NCI-H1048 (cell line): ENCODE measurements at places on chromosomes 3 and 15.

DNA sequence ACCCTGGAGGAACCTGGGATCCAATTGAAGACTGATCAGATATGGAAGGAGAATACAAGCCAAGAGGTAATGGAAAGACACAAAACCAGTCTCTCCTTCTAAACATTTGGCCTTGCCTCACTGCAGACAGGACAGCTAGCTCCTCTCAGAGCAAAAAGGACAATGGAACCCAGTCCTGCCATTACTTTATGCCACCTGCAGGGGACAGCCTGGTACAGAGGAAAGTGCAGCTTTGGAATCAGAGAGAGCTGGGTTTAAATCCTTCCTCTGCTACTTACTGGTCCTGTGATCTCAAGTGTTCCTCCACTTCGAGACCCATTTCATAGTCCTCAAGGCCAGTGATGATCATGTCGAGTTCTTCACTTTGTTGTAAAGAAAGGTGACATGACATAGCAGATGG, 159.4 kb upstream of the SMAD3 start:
- DNase-seq = no peak

DNA sequence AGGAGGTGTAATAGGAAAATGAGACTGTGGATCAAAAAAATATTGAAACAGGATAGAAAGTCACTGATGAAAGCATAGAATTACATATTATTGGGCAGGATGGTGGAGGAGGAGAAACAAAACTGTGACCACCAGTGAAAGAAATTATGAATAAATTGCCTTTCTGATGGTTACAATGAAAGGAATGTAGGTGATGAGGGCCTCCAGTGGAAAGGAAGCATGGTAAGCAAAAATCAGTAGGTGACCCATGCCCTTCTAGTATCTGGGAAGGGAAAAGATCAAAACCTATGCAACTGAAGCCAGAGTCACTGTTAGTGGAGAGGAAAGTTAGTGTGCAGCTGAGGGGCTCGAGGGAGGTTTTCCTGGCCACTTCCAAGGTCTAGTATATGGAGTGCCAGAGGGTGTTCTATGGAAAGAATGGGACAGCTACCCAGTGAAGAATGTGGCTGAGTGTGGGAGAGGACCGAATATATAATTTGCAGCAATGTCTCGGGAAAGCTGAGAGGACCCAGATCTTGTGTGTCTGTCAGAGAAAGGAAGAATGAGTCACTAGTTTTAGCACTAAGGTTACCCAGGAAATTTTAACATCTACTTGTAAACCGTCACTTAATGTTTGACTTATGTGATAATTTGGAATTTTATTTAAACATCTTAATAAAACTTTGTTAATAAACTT, 146.2 kb downstream of the NFKBIZ start:
- no peak for DNase-seq

DNA sequence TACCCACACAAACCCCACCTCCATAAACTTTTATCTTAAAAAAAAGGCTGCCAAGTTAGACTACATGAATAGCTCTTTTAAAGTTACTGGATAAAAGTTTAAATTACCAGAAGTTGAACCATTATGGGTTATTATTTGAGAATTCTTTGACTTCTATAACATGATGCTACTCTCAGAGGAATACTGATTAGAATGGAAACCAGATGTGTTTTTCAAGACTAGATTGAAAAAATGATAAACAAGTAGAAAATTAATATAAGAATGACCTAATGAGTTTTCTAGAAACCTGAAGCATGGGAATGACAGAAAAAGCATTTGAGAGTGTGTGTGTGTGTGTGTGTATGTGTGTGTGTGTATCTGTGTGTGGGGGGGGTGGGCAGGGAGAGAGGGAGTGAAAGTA, 12.4 kb upstream of the FGF7 start:
- DNase-seq = no peak

- DNase-seq = no peak
Observed at GRCh38 chr3:182668541-182668940, 124.8 kb upstream of the ATP11B start.

GRCh38 chr15:47301481-47301880, 415.8 kb upstream of the SEMA6D start:
- no peak for DNase-seq
